CD8-positive, alpha-beta memory T cell (primary cell): ENCODE measurements at places on chromosomes 5 and 9. TPM values are rescaled to one million over a fixed set of nuclear protein-coding genes. Genes with fewer than 3 reads are reported as not detected.

DNA sequence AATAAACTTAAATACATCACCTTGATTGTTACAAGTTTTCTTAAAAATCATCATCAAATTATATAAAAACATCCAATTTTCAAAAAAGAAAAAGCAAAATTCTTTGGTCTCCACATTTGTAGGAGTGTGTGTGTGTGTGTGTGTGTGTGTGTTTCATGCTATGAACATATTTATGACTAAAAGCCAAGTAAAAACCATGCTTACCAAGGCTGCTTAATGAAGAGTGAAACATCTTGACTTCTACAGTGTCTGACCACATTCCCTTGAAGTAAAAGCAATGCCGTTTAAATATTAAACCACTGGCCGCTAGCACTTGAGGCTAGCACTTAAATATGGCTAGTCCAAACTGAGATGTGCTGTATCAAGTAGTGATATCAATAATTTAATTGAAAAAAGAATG is 549.1 kb upstream of the CCNG1 start:
- no peak for DNase-seq
- H3K27me3 ChIP-seq, result no peaks in the 10 kb centered on the region
- no peaks in the 10 kb centered on the region for H3K36me3 ChIP-seq
- H3K4me3 ChIP-seq, result no peak overlapping the region
- H3K27ac ChIP-seq, result no peak overlapping the region
- H3K4me1 ChIP-seq, result no peaks in the 10 kb centered on the region

SPINK6 gene
- total RNA-seq, result not detected

GRCh38 chr9:135478829-135479468 is 633 bp upstream of the PPP1R26 start:
- H3K27ac ChIP-seq, result no peak overlapping the region
- no peak for DNase-seq
- H3K27me3 ChIP-seq, result peaks cover 20% of the 10 kb centered on the region
- peaks cover 13% of the 10 kb centered on the region for H3K4me1 ChIP-seq

- DNase-seq, result no peak
- H3K4me3 ChIP-seq, result no peak overlapping the region
- peaks cover 5% of the 10 kb centered on the region for H3K4me1 ChIP-seq
Observed at GRCh38 chr9:97387936-97388684, 23.8 kb upstream of the TDRD7 start.

DNA sequence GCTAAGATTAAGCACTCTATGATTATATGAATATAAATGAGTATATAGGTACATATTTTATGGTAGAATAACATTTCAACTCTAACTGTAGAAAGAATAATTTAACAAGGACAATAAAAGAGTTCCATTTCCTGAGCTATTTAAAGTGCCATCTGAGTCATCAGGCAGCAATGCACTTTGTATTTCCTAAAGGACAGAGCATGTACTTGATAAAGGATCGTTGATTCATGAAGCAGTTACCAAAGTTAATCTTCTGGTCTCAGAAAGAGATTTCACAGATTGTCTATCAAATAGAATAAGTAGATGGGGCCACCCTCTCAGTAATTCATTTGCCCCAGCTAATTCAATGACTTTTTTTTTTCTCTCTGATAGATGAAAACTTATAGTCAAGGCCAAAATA is 747.8 kb downstream of the CDH18 start:
- H3K4me1 ChIP-seq, result no peaks in the 10 kb centered on the region
- DNase-seq, result no peak
- H3K36me3 ChIP-seq, result no peaks in the 10 kb centered on the region
- no peak overlapping the region for H3K4me3 ChIP-seq
- no peak overlapping the region for H3K27ac ChIP-seq
